Natural killer cell treated with Interleukin-12 subunit alpha and Interleukin-12 subunit beta and Interleukin-15 and Interleukin-18, amount 100 ng/mL, for 72 hours (primary cell): ENCODE measurements at places on chromosomes 16 and 17.

- no peak for DNase-seq
Observed at GRCh38 chr17:7588553-7589203, 1.2 kb downstream of the SOX15 start.

GRCh38 chr16:73159296-73159695 lies 111.4 kb upstream of the ZFHX3 start:
- no peak for DNase-seq

DNA sequence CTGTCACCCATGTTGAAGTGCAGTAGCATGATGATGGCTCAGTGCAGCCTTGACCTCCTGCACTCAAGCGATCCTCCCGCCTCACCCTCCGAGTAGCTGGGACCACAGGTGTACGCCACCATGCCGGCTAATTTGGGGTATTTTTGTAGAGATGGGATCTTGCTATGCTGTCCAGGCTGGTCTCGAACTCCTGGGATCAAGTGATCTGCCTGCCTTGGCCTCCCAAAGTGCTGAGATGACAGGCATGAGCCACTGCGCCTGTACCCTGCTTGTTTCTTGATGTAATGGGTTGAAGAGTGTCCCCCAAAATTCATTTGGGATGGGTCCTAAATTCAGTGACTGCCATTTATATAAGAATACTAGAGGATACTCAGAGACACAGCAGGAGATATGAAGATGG lies 57.2 kb downstream of the ABCC6 start:
- DNase-seq, result no peak

GRCh38 chr16:27717726-27718125 lies 167.8 kb downstream of the KATNIP start:
- no peak for DNase-seq
